ENCODE measurements at places on chromosomes 5 and 9.

- no peak for DNase-seq
Measured at GRCh38 chr5:6868171-6868570, 154.9 kb downstream of the TENT4A start.

DNA sequence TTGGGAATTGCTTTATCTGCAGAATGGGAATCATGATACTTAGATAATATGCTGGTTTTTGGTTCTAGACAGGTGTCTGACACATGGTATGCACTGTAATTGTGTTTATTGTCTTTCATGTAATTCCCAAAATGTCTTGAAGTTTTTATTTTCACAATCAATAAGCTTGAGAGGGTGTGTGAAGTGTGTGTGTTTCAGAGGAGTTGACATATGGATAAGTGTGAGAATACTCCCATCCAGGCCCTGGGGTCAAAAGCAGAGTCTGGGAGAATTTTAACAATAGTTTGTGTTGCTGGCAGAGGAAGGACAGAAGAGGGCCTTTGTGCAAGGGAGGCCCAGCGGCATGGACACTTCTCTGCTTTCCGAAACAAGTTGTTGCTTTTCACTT is 8.4 kb downstream of the PRDM6 start:
- no peak for DNase-seq

- no peak for DNase-seq
Measured at GRCh38 chr5:35160486-35161116, 69.7 kb downstream of the PRLR start.

DNA sequence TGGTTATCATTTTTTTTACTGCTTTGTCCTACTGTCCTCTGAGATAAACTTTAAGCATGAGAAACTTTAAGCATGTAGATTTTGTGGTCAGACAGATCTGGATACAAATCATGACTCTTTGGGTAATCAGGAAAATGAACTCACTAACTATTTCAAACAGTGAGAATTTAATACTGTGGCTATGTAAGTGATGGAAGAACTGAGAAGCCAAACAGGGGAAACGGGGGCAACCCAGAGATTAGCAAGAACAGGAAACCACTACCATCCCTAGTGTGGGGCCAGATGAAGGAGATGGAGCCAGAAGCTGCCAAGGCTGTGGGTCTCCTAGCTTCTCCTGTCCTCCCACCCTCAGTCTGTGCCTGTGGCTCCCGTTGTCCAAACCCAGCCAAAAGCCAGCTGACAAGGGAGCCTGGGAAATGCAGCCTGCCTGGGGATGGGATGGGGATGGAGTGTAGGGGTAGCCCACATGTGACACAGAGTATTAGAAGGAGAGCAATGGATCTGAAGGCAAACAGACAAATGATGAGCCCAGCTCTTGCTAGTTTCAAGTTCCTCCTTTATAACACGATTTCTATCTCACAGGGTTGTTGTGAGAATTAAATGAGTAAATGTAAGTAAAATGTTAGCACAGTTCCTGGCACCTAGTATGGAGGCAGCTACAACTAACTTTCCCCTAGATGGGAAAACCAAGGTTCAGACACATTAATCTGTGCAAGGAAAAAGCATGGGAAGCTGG is 27.7 kb upstream of the CDC23 start:
- no peak for DNase-seq

DNA sequence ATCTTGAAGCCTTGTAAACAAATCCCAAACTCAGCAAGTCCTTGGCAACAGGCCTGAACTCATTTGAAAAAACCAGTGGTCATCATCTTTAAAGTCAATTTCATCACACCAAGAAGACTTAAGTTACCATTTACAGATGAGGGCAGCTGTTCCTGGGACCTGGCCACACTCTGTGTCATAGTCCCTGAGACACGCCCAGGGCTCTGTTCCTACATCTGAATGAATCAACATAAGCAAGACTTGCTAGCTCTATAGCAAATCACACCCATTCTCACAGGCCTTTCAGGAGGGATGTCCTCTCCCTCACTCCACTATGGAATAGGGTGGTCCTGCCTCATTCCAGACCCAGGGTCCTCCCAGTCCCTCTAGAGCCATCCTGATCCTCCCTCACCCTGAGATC is 142.8 kb downstream of the NSG2 start:
- DNase-seq, result no peak

DNA sequence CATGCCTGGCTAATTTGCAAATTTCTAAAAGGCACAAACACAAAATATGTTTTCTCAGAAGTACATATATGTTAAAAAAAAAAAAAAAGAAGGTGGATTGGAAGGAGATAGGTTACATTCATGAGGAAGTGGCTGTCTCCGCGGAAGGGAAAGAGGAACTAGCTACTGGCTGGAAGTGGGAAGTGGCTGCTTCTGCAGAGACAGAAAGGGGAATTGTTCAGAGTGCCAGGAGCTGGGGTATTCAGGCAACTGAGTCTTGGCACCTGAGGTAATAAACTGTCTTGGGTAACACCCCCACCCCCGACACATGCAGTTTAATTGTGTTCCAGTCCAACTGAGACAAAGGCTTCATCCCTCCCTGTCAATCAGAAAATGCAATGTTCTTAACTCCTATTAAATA is 45.6 kb downstream of the S1PR3 start:
- no peak for DNase-seq

DNA sequence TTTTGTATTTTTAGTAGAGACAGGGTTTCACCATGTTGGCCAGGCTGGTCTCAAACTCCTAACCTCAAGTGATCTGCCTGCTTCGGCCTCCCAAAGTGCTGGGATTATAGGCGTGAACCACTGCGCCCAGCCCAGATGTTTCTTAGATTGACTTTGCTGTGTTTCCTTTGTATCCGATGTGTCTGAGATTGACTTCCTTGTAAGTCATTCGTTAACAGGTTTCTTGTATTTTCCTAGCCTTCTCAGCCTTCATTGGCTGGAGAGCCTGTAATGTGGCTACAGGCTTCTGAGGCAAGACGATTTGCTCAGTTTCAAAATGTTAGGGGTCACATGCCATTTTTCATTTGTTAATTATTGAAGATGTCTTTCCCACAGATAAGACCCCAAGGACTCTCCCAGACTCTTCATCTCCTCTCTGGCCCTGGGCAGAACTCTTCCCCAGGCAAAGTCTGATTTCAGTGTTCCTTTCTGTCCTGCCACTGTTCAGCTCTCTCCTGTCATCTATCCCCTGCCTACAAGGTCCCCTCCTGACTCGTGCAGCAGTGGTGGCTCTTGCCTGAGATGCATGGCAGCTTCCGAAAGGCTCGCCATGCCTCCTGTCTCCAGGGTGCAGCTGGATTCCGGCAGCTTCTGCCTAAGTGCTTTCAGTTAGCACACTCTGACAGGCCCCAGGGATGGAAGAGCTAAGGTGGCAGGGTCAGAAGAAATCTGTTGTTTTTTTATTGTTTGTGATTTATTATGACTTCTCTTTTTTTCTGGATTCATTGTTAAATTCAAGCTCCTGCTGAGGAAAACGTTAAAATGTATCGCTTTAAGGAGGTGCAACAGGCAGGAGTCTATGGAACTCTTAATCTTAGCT is 206.4 kb downstream of the AOPEP start:
- DNase-seq, result no peak

DNA sequence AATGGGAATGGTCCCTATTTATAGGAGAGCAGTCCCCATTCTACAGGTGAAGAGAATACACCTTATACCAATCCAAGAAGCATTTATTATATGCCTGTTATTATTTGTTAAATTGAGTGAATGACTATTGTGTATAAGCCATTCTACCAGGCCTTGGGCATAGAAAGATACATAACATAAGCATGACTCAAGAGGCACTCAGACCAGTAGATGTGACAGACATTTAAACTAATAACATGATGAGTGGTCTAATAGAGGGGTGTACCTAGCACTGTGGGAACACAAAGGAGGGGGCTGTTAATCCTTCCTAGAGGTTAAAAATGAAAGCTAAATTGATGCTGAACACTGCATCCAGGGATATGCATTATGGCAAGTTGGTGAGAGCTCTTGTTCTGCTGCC is 145.0 kb upstream of the TNC start:
- peak; percentile 32 for DNase-seq

GRCh38 chr9:135256581-135257354 is 169.3 kb downstream of the OLFM1 start:
- no peak for DNase-seq

DNA sequence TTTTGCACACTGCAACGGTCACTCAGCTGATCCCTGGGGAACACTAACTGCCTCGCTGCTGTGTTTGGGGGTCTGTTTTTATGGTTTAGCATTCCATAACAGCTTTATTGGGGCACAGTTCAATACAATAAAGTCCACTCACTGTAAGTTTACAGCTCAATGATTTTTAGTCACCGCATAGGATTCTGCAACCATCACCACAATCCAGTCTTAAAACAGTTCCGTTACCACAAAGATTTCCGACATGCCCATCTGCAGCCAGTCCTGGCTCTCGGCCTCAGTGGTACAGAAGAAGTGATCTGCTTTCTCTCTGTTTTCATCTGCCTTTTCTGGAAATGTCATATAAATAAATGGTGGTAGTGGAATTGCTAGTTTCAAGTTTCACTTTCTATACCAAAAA is 23.6 kb downstream of the OR2V2 start:
- no peak for DNase-seq

All from NCI-H2029 treated with DMSO at 0.1 percent for 48 hours (cell line).